ENCODE measurements at places on chromosomes 6 and 20.

GRCh38 chr6:158892266-158892665 is 73.1 kb upstream of the EZR start:
- DNase-seq: no peak

DNA sequence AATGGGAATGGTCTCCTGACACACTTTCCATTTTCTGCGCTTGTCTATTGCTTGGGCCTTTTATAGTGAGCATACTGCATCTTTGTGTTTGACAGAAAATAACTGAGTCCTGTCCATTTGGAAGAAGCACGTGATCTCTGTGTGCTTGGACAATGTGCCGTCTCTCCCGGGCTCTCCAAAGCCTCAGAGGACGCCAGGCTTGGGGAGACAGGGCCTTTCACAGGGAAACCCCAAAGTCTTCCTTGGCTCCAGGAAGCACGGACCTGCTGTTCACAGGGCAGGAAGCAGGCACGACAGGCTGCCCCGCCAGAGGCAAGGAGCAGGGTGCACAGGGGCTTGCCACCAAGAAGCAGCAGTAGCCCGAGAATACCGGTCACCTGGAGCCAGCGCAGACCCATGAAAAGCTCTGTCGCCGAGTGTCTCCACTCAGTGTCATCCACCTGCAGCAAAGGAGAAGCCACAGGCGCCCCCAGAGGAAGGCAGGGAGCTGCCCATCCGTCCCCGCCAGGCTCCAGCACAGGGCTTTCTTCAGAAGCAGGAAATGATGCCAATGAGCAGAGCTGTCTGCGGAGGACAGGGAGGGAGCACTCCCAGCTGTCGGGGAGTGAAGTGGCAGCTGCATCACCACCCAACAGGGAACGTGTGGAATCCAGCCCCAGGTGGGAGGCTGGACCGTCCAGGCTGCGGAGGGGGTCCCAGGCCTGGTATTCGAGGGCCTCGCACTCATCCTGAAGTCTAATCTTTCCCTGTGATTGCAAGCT is 135.1 kb downstream of the AGPAT4 start:
- DNase-seq: no peak

DNA sequence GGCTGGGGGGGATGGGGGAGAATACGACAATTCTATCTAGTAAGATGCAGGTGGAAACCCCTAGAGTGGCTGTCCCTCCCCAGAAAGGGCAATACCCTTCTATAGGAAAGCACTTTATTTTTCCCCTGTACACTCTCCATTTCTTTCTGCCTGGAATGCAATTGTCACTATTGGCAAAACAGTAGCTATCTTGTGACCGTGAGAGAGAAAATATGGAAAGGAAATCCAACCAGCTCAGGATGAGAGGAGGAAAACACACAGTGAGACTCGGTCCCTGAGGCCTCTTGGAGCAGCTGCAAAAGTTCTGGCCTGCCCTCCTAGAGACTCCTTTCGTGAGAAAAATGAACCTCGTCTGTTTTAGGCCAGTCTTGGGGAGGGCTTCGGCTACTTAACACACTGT is 43.4 kb downstream of the FAM50B start:
- DNase-seq: no peak

GRCh38 chr6:12328701-12329100 is 38.5 kb downstream of the EDN1 start:
- DNase-seq: no peak

DNA sequence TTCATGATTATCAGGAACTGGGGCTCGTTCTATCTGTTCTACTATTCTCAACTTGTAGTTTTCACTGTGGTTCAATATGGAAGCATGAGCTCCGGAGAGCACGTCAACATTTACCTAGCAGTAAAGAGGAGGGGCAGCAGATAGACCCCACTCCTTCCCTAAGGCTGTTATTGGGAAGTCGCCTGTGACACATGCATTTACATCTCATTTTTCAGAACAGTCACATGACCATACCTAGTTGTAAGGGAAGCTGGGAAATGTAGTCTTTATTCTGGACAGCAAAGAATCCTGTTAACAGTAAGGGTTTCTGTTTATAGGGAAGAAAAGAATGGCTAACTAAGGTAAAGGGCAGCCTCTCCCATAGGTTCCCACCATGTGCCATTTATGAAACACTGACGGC is 158.3 kb downstream of the ZFP64 start:
- no peak for DNase-seq

GRCh38 chr6:22751223-22751622 is 181.9 kb downstream of the HDGFL1 start:
- DNase-seq: no peak

GRCh38 chr6:159168536-159169192 is 536 bp upstream of the FNDC1 start:
- no peak for DNase-seq

DNA sequence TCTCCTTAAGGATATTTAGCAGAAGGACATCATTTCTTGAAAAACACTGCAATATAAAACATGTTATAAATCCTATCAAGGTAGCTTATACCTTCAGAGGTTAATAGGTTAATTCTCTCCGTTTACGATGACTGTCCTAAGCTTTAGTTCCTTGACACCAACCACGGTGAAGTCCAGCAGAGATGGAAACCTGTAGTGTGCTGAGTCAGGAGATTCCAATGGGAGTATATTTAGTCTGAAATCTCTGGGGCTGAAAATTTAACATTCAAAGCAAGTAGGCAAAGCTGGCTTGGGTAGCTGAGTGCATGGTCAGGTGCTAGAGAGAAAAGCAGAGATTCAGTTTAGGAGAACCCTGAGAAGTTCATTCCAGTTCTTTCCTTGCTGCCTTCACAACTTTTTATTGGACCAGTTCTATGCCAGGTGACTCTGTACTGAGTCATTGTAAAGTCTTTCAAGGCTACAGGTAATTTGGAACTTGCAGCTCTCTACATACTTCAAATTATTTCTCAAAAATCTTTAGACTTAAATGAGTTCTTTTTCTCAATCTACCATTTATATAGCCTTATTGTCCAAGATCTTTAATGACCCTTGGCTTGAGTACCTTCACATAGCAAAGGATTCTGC is 1009.4 kb upstream of the FLRT3 start:
- DNase-seq: no peak

- no peak for DNase-seq
Observed at GRCh38 chr20:43068482-43068881, 121.2 kb downstream of the PTPRT start.

All from hematopoietic multipotent progenitor cell treated with erythropoietin and hydrocortisone succinate and interleukin-3 and kit ligand, for 8 days (in vitro differentiated cells).